Uterine smooth muscle cell (primary cell): ENCODE measurements at places on chromosomes 11 and 22. TPM values are rescaled to one million over a fixed set of nuclear protein-coding genes. Genes with fewer than 3 reads are reported as not detected.

Gene LRRC56
- 0.62 and 0.77 TPM in 2 replicates for total RNA-seq

Gene UPK2
- not detected in 2 replicates for total RNA-seq

Gene SLC17A6
- not detected in 2 replicates for total RNA-seq

Gene NNMT
- 137 and 508 TPM in 2 replicates for total RNA-seq

Gene FOLR3
- total RNA-seq = 3.8 and 11.1 TPM in 2 replicates

Gene CALCB
- under 0.01 and 0.12 TPM in 2 replicates for total RNA-seq

Gene RAB36
- total RNA-seq = 4.8 and 5.6 TPM in 2 replicates

Gene NCAM1
- 32.4 and 35.1 TPM in 2 replicates for total RNA-seq

Gene LMO2
- 0.22 TPM in 1 of 2 replicates, not detected in the other for total RNA-seq

Gene SLC22A9
- not detected in 2 replicates for total RNA-seq

Gene PRAME
- total RNA-seq = 0.25 TPM in 1 of 2 replicates, not detected in the other

Gene MS4A13
- total RNA-seq = not detected in 2 replicates

Gene TMEM191B
- total RNA-seq = 0.12 and 3.2 TPM in 2 replicates

Gene C11orf86
- total RNA-seq = not detected in 2 replicates

Gene CARNS1
- under 0.01 and 0.12 TPM in 2 replicates for total RNA-seq

Gene PKNOX2
- total RNA-seq = 0.22 and 0.37 TPM in 2 replicates

Gene TRIM48
- total RNA-seq = not detected in 2 replicates

Gene MS4A6A
- not detected in 2 replicates for total RNA-seq

Gene NXPE4
- total RNA-seq = not detected in 2 replicates

Gene MYBPC3
- not detected in 2 replicates for total RNA-seq

Gene ST14
- total RNA-seq = under 0.01 TPM in 1 of 2 replicates, not detected in the other

Gene OR8G5
- not detected in 2 replicates for total RNA-seq

Gene INTS4
- 40.6 and 42.6 TPM in 2 replicates for total RNA-seq

Gene ZNF280B
- 1.00 and 1.1 TPM in 2 replicates for total RNA-seq

Gene SYT13
- not detected in 2 replicates for total RNA-seq

Gene NOX4
- 4.0 and 6.7 TPM in 2 replicates for total RNA-seq

Gene MMP7
- total RNA-seq = not detected in 2 replicates

Gene CATSPER1
- under 0.01 TPM in 1 of 2 replicates, not detected in the other for total RNA-seq

Gene LRRN4CL
- 12.2 and 23.5 TPM in 2 replicates for total RNA-seq

Gene ARHGAP20
- 3.6 and 4.5 TPM in 2 replicates for total RNA-seq

Gene APBB1
- 45.4 and 50.5 TPM in 2 replicates for total RNA-seq

Gene REXO2
- 188 and 333 TPM in 2 replicates for total RNA-seq

Gene UCP3
- 0.11 and 0.37 TPM in 2 replicates for total RNA-seq

Gene SESN3
- total RNA-seq = 7.0 and 10.6 TPM in 2 replicates

Gene KRTAP5-6
- not detected in 2 replicates for total RNA-seq

Gene PRRG4
- total RNA-seq = 0.12 and 0.22 TPM in 2 replicates

Gene MMP1
- 221 and 608 TPM in 2 replicates for total RNA-seq

Gene C11orf42
- total RNA-seq = not detected in 2 replicates

Gene KRTAP5-8
- not detected in 2 replicates for total RNA-seq

Gene ELFN2
- total RNA-seq = 0.25 and 1.00 TPM in 2 replicates

Gene CNIH2
- total RNA-seq = 0.11 and 0.25 TPM in 2 replicates

Gene ASCL2
- not detected in 2 replicates for total RNA-seq

Gene ADAMTS8
- total RNA-seq = under 0.01 TPM in 2 replicates

Gene RIBC2
- 0.87 and 3.0 TPM in 2 replicates for total RNA-seq

Gene TPBGL
- 0.11 TPM in 1 of 2 replicates, not detected in the other for total RNA-seq
